ENCODE measurements at places on chromosomes 6 and 20. TPM values are rescaled to one million over a fixed set of nuclear protein-coding genes. Genes with fewer than 3 reads are reported as not detected.

- no peak for DNase-seq
Measured at GRCh38 chr6:16078064-16078463, 50.8 kb upstream of the MYLIP start.

DNA sequence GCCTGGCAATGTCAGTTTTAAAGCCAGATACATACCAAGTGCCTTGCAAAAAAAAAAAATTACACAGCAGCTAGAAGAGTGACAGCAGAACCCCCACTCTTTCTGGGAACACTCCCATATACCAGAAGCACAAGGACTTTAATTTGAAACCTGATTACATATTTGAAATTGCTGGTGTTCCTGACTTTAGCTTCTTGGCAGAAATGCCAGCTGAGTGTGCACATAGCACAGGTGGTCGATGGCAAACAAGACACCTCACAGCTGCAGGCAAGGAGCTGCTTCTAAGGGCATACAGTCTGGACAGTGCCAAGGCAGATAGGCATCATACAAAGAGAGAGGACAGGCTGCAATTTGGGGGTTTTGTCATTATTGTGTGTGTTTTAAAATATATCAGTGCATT is 150.7 kb upstream of the SGK1 start:
- no peak for DNase-seq

GRCh38 chr6:116866281-116866871 is 10.7 kb upstream of the RFX6 start:
- DNase-seq, result no peak

- no peak for DNase-seq
Measured at GRCh38 chr6:27873021-27873940, 38.9 kb downstream of the OR2B2 start.

- no peak for DNase-seq
Measured at GRCh38 chr6:168417679-168418557, 23.1 kb upstream of the SMOC2 start.

DNA sequence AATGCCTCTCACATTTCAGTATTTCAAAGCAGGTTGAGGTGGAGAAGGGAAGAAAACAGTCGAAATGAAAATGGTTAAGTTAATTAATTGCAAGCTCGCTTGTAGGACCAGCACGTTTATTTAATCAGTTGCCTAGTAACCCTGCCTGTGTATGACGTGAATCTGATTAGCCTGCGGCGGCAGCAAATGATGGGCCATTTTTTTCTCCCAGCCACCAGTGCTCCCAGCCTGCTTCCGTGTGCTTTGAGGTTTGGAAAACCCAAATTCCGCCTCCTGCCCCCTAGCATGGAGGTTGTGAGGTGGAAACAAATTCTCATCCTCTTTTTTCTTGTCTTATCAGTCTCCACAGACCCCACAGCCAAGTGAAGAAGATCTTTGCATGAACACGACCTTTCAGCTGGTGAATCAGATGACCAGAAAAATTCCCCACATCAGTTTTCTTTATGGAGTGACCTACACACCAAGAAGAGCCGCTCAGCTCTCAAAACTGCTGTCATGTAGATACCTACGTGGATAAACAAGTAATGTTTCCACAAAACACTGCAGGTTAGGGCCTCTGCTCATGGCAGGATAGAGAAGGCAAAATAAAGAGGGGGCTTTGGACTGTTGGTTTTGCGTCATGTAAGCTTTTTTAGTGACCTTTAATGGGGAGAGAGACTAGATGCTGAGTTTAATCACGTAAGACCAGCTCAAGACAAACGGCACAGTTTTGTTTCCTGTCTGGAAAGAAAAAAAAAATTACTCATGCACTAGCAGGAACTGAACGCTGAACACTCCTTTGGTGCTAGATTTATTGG is 572.9 kb upstream of the NOX3 start:
- DNase-seq, result no peak

DNA sequence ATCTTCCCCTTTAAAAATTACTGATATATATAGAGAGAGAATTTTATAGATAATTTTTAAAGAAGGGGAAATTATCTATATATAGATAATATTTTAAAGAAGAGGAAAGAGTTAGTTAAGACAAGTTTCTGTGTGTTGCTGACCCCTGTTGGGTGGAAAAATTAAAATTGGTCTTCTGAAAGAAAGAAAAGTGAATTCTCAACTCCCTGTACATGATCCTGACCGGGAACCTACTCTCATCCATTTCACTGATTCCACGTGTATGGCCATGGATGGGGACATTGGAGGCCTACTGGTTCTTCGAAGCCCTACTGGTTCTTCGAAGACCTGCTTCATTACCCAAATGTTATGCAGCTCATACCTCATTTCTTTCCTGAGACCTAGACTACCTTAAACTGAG is 53.0 kb upstream of the TCF21 start:
- no peak for DNase-seq

DNA sequence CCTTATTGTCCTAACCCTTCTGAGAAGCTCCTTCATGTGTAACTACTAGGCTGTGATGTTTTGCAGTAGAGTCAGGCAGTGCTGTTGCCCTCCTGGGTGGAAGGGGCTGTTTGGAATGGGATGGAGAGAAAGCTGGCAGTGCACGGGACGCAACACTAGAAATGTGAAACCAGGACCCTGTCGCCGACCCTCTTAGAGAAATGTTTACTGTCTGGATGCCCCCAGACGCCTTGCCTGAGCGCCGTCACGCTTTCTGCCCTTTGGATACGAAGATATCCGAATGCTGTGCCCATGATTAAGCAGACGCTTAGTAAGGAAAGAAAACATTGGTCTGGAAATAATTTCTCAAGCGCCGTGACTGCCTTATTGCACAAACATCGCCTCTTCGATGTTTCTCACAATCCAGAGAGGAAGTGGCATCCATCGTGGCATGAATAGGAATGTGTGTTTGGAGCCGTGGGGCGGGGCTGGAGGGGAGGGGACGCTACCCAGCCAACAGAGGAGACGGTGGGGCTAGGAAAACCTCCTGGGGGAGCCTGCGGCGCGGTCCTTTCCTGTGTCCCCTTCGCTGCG is 661 bp upstream of the PPP1R14C start:
- DNase-seq, result no peak

Gene DDO
- total RNA-seq, result 2.4 TPM

Gene PGC
- not detected for total RNA-seq

Gene MMP24OS
- 28.1 TPM for total RNA-seq

Gene C6orf52
- total RNA-seq, result not detected

Gene SMLR1
- not detected for total RNA-seq

All from omental fat pad (tissue), 4 donors.